ENCODE measurements at places on chromosomes 3 and 15. TPM values are rescaled to one million over a fixed set of nuclear protein-coding genes. Genes with fewer than 3 reads are reported as not detected.

LYSMD2 gene
- 83.5 TPM for polyA plus RNA-seq

A4GNT gene
- not detected for polyA plus RNA-seq

- no peak for DNase-seq
Measured at GRCh38 chr3:10205451-10206165, 40.9 kb downstream of the IRAK2 start.

GRCh38 chr15:91182101-91182500, 82.0 kb downstream of the SV2B start:
- H3K4me1 ChIP-seq = no peaks in the 10 kb centered on the region
- H3K27ac ChIP-seq = no peak overlapping the region
- H3K36me3 ChIP-seq = peaks cover 4% of the 10 kb centered on the region
- no peak overlapping the region for H3K4me3 ChIP-seq
- no peak for DNase-seq
- peaks cover 41% of the 10 kb centered on the region for H3K27me3 ChIP-seq

- H3K27me3 ChIP-seq = no peaks in the 10 kb centered on the region
- DNase-seq = no peak
- H3K4me1 ChIP-seq = peaks cover 34% of the 10 kb centered on the region
- H3K36me3 ChIP-seq = peaks cover 14% of the 10 kb centered on the region
- peak overlapping the region; percentile 93 for H3K27ac ChIP-seq
Measured at GRCh38 chr3:108036401-108036800, 54.4 kb downstream of the CD47 start.

DNA sequence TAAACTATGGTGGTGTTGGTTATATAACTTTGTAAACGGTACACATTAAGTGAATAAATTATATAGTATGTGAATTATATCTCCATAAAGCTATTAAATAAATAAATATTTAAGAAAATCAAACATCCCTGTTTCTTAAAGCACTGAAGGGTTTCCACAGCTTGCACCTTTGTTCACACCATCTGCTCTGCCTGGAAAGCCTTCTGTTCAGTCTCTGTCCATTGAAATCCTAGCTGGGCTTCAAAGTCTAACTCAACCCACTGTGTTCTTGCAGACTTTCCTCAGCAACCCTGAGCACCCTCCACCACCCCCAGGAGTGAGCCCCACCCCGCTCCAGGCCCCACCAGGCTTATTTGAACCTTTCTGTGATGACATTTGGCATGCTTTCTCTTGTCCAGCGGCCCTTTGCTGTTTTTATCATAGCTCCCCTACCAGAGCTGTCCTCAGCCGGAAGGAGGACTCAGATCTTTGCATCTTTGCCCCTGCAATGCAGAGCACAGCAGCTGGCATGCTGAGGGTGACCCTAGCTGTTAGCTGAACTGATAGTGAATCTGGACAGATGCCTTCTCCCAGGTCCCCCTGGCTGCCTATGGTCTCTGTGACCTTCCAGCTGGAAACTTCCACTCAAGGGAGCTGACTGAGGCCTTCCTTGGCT, 105.2 kb downstream of the DAPK2 start:
- no peaks in the 10 kb centered on the region for H3K36me3 ChIP-seq
- no peaks in the 10 kb centered on the region for H3K27me3 ChIP-seq
- H3K4me3 ChIP-seq = no peak overlapping the region
- DNase-seq = no peak

GRCh38 chr3:41507336-41508062, 308.2 kb downstream of the CTNNB1 start:
- no peak overlapping the region for H3K27ac ChIP-seq
- H3K4me1 ChIP-seq = peaks cover 11% of the 10 kb centered on the region
- peaks cover 31% of the 10 kb centered on the region for H3K36me3 ChIP-seq

- peak overlapping the region; percentile 65 for H3K27ac ChIP-seq
- H3K27me3 ChIP-seq = no peaks in the 10 kb centered on the region
- peaks cover 49% of the 10 kb centered on the region for H3K4me1 ChIP-seq
- H3K36me3 ChIP-seq = peaks cover 26% of the 10 kb centered on the region
Measured at GRCh38 chr15:64851503-64851840, 9.8 kb downstream of the PLEKHO2 start.

DNA sequence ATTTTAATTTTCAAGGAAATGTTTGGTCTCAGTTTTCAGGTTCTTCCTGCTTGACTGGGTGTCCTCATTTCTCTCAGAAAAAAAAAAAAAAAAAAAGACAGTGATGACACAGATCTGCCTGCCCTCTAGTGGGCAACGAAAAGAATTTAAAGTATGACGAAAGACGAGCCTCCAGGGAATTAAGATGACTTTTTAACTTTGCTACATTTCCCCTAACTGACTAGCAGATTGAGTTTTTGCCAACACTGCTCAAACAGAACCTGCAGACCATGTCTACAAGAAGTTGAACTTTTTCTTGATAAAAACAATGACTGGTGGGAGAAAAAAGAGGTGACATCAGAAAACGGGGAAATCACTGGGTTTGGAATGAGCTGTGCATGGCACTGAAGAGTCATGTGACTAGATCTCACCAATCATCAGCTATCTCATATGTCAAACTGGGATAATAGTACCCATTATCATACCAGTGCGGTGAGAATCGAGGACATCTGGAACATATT, 40.8 kb downstream of the EOMES start:
- H3K36me3 ChIP-seq = no peaks in the 10 kb centered on the region
- H3K4me3 ChIP-seq = peak overlapping the region; percentile 1
- H3K27me3 ChIP-seq = no peaks in the 10 kb centered on the region
- peaks cover 9% of the 10 kb centered on the region for H3K4me1 ChIP-seq
- peak overlapping the region; percentile 1 for H3K27ac ChIP-seq

DNA sequence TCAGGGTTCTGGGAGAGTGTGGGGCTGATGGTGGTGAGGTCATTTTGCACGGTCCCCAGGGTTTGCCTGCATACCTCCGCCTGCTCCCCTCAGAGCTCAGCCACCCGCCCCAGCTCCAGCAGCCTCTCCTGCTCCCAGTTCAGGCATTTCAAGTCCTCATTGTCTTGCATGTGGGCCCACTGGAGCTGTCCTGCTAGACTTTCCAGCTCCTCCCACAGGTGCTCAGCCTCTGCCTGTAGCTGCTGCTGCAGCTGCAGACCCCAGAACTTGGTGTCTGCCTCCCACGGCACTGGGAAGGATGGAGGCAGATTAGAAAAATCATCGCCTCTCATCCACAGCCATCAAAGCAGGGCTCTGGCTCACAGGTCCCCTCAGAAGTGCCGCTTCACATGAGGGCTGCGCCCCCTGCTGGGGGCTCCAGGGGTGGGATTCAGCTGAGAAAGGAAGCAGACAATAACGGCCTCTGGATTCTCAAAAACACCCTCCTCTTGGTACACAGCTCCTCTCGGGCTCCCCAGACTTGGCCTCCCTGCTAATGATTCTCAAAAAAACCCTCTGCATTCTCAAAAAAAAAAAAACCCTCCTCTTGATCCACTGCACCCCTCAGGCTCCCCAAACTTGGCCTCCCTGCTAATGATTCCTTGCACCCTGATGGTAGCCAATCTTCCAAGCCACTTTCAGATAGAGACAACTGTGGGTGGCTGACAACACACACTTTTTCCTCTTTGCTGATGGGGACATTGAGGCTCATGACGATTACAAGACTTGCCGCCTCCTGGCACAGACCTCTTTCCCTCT, 89.3 kb upstream of the C2CD4B start:
- H3K4me3 ChIP-seq = no peak overlapping the region
- H3K27me3 ChIP-seq = peaks cover 24% of the 10 kb centered on the region
- no peak overlapping the region for H3K27ac ChIP-seq
- no peak for DNase-seq

All from naive B cell (primary cell).